Psoas muscle (tissue), 8 donors: ENCODE measurements at places on chromosomes 3 and 15. TPM values are rescaled to one million over a fixed set of nuclear protein-coding genes. Genes with fewer than 3 reads are reported as not detected.
A peak's percentile ranks its signal among the peaks of the same experiment; 100 is the strongest.

- no peak for DNase-seq
Measured at GRCh38 chr3:52986049-52986448, 59.8 kb downstream of the SFMBT1 start.

The GOLGA8N gene
- polyA plus RNA-seq: 1.1 TPM

GRCh38 chr3:24496529-24497482 lies 2.2 kb upstream of the THRB start:
- DNase-seq: peak; percentile 80

The AMIGO3 gene
- polyA plus RNA-seq: 0.38 TPM

The FBN1 gene
- 8.0 TPM for polyA plus RNA-seq

DNA sequence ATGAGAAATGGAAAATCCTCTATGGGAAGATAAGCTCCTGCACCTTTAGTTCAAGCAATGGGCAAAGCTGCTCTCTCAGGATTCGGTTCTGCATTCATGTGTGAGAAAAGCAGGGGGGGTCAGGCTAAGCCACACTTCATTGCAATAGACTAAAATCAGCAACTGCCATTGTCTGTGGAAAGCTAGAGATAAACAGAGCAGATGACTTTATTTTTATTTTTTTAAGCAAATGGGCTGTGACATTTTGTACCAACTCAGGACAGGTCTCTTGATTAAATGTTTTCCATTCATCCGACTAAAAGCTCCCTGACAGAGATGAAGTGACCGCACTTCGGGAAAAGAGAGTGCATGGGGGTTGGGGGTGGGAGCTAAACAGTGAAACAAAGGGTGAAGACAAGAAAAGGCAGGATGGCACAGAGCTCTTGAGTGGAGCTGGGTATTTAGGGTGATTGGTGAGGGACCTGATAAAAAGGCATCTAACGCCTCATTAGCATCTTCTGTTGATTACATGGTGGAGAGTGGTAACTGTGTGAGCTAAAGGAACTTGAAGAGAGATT lies 987.4 kb downstream of the TUSC7 start:
- no peak for DNase-seq

The GPR171 gene
- polyA plus RNA-seq: 0.10 TPM

The KIF15 gene
- 0.25 TPM for polyA plus RNA-seq

GRCh38 chr15:90883526-90883975 lies 753 bp upstream of the FES start:
- no peak for DNase-seq

GRCh38 chr3:69189487-69189886 lies 67.1 kb upstream of the LMOD3 start:
- DNase-seq: no peak

GRCh38 chr3:193655831-193656433 lies 62.9 kb downstream of the OPA1 start:
- no peak for DNase-seq

DNA sequence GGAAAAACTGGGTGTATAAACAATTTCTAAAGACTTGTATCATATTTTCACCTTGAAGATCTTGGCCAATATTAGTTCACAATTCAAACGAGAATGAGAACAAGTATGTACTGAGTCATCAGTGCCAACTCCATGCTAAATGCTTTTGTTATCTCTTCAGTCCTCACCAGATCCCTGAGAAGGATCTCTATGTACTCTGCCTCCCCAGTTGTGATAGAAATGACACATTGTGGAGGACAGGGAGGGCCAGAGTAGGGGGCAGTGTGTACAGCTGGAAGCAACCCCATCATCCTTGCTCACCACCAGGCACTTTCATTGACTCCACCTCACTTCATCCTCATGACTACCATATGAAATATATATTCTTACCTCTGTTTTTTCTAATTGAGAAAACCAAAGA lies 353.7 kb upstream of the SOX2 start:
- no peak for DNase-seq

DNA sequence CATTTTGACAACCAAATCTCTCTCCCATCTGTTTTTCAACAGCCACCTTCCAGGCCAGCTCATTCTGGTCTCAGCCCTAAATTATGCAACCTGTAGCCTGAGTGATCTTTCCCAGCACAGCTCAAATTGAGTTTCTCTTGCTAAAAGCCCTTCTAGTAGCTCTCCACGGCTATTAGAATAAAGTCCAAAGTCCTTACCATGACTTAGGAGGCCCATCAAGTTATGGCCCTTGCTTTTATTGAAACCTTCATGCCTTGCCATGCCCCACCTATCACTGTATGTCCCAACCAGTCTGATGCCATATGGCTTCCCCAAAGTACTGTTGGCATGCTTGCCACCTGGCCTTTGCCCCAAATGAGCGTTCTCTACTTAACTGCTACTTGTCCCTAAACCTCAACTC lies 303.5 kb upstream of the GADL1 start:
- no peak for DNase-seq

The GOLGA8Q gene
- polyA plus RNA-seq: 0.34 TPM

The IL12A gene
- 0.31 TPM for polyA plus RNA-seq

GRCh38 chr3:31815006-31815405 lies 166.1 kb downstream of the OSBPL10 start:
- no peak for DNase-seq

GRCh38 chr3:53571264-53571663 lies 76.9 kb downstream of the CACNA1D start:
- no peak for DNase-seq

The SOX14 gene
- not detected for polyA plus RNA-seq

GRCh38 chr15:77417602-77418001 lies 2.3 kb downstream of the PEAK1 start:
- DNase-seq: no peak

DNA sequence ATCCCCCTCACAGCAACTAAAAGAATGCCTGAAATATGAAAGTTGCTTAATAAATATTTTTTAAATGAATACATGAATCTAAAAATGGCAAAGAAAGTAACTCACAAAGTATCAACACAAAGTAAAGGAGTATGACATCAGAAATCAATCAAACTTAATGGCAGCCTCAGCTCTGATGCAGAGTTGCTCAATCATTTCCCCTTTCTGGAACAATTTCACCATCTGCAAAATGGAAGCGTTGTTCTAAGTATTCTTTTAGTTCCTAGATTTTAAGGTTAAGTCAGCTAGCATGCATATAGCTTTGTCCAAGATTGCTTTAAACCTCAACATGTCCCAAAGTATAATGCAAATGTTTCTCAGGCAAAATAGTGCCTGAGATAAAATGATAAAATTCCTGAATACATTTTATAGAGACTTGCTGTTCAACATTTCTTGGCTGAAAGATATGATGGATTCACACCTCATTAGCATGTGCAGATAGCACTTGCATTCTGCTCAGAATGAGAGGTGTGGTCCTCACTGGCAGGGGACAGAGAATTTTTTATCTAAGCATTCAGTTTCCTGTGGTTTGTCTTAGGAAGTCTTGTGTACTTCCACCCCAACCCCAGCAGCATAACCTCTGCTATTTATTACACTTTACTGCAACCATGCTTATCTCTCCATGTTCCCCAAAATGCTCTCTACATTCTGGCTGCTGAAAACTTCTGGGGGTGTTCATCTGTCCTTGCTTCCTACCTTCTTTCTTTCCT lies 429.3 kb downstream of the GRM7 start:
- no peak for DNase-seq

GRCh38 chr3:37544869-37545352 lies 316.8 kb upstream of the CTDSPL start:
- no peak for DNase-seq

The DUOX2 gene
- 0.01 TPM for polyA plus RNA-seq

DNA sequence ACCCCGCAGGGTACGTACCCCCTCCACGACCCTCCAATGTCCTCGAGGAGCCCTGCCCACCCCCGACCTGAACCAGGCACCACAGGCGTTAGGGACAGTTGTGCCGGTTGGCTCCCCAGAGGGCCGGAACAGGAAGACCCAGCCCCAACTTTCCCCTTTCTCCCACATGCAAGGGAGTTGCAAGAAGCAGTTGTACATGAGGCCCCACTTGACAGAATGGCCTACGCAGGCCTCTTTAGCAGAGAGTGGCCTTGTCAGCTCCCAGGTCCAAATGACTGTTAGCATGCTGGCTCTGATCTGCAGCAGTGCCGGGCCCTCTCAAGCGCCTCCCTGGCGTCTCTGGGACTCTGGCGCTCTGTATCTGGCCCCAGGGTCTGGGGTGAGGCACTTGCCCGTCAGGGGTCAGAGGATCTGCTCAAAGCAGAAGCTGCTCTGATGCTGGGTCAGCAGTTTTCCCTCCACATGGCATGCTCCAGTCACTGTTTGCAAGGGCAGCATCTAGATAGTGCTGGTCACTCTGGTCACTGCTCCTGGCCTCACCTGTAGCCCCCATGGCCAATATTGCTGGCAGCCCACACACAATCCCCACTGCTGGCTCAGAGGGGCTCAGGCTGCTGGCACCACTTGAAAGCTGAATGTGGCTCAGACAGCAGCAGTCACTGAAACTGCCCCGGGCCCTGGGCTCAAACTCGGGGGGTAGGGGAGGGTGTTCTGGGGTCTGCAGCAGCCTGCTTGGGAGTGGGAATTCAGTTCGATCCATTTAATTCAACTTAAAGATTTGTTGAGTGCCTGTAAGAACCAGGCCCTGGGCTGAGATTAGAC lies 254.5 kb downstream of the FAM43A start:
- DNase-seq: no peak

DNA sequence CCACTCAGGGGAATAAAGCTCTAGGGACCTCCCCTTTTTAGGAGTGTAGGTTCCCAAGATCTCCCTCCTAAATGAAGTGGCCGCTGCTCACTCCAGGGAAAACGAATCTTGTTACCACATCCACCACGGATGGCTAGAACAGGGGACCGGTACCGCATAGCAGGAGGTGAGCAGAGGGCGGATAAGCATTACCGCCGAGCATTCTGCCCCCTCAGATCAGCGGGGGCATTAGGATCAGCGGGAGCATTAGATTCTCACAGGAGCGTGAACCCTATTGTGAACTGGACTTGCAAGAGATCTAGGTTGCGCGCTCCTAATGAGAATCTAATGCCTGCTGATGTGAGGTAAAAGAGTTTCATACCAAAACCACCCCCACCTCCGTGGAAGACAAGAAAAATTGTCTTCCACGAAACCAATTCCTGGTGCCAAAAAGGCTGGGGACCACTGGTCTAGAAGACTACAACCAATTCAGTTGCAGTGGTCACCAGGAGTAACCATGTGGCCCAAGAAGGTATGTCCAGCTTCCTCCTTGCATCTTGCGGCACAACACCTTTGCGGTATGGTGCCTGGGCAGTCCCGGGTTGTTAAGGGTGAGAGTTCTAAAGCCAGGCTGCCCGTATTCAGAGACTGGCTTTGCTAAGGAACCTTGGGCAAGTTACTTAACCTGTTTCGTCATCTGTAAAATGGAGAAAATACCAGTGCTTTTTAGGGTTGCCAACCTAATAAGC lies 1.1 kb upstream of the SS18L2 start:
- no peak for DNase-seq

The DLEC1 gene
- polyA plus RNA-seq: 0.01 TPM

DNA sequence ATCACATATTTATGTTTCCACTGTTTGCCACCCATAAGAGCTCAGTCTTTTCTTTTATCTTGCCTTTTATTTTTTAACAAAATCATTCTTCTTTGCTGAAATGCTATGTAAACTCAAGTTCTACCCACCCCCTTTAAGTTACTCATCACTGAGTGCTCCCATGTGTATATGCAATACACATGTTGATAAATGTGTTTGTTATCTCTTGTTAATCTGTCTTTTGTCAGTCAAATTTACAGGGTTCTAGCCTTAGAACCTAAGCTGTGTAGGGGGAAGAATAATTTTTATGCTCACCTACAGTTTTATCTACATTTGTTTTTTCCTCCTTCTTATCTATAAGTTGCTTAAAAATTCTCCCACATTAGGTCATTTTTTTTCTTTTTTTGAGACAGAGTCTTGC lies 1195.9 kb downstream of the ROBO2 start:
- no peak for DNase-seq
